Amygdala (tissue), 56 donors: ENCODE measurements at places on chromosomes 16 and 17.

DNA sequence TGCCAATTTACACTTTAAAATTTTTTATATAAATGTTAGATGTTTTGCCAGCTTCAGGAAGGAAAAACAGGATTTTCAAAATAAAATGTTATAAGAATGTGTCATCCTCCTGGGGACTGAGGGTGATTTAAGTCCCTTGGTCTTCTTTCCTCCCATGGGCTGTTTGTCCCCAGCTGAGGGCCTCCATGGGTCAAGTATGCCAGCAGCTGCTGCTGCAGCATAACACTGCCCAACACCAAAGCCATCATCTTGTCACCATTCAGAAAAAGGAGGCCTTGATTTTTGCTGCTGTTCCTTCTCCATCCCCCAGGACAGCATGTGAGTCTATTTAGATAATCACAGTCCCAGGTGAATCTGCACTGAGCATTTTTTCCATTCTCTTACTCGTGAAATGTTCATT is 188.5 kb downstream of the LGALS9B start:
- DNase-seq: no peak

GRCh38 chr16:83772806-83773205 is 35.0 kb upstream of the HSBP1 start:
- DNase-seq: no peak

DNA sequence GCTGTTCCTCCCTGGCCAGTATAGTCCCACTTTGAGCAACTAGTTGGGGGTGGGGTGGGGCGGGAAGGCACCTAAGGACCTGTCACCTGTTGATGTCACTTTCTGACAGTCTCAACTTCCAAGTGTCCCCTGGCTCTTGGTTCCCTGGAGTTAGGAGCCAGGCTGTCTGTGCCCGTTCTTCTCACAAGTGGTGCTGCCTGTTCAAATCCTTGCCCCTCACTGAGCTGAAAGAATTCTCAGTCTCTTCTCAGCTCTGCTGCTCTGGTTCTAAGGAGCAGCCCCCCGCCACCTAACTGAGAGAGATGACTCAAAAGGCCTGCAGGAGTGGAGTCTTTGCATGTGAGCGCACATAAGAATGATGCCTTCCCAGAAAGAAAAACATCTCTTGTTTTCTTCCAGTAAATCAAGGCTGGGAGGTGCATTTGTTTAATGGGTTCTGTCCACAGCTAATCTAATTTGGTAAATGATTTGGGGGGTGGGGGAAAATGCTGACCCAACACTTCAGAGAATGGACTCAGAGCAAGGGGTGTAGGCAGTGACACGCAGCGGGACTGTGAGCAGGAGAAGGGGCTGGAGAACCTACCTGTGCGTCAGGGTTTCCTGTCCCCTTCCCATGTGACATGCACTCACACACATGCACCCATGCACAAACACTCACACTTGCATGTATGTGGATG is 78.2 kb upstream of the NLRP1 start:
- no peak for DNase-seq

DNA sequence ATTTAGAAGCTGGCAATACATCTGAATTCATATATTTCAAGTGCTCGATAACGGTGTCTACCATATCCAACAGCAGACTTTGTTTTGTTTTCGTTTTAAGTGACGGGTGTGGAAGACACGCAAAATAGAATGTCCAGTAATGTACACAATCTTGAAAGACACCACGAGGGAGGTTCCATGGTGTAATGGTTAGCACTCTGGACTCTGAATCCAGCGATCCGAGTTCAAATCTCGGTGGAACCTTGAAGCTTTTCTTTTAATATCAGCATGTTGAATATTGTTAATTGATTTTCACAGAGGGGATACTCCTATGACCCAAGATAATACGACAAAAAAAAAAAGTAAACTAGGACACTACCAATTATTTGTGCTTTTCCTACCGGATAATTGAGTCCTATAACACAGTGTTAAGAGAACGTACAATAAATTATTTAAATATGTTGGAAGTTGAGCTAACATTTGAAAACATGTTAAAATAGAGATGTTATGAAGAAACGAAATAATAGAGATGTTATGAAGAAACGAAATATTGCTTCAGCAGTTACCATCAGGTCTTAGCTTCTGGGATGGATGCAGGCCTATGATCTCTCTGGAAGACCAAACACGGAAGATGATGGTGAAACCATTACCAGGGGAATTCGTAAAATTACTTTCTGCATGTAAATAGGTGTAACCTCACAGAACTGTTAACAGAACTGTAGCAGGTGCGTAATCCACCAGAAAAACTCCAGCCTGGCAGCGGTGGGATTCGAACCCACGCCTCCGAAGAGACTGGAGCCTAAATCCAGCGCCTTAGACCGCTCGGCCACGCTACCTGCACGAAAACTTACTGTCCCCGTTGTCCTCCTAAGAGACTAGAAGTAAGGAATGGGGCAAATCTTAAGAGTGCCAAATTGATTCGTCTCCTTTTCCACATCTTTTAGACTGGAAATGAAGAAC is 1.5 kb upstream of the ALOXE3 start:
- DNase-seq: peak; percentile 64

GRCh38 chr17:2075336-2076086 is 20.6 kb downstream of the HIC1 start:
- DNase-seq: no peak

GRCh38 chr17:16929757-16930520 is 42.0 kb downstream of the TNFRSF13B start:
- DNase-seq: no peak

DNA sequence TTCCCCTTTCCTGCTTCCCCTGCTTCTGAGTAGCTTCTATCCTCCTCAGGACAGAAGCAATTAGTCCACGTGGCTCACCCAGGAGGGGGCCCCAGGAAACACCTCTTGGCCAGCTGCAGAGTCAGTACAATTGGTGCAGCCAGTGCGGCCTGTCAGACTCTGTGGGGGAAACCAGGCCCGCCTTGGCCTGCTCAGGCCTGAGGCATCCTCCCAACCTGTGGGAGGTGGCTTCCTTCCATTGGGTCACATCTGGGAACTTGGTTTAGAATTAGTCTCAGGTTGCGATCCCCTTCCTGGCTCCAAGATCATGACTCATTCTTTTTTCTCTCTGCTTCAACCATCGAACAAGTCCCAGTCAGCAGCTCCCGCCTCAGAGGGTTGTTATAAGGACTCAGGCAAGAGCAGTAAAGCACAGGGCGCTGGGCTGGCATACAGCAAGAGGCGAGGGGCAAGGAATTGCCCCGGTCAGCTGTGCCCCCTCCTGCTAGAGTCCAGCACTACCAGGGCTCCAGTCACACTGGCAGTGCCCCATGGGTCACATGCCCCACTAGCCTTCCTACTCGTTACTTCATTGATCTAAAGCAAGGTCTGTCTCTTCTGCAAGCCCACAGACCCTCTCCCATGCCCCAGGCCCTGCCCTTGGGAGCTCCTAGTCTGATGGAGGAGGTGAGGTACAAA is 8.1 kb upstream of the EPX start:
- no peak for DNase-seq

GRCh38 chr17:80439499-80439898 is 24.5 kb downstream of the ENDOV start:
- no peak for DNase-seq

GRCh38 chr17:59512844-59513385 is 52.5 kb upstream of the DHX40 start:
- DNase-seq: no peak

- no peak for DNase-seq
Observed at GRCh38 chr16:88651276-88651988, 579 bp upstream of the CYBA start.

DNA sequence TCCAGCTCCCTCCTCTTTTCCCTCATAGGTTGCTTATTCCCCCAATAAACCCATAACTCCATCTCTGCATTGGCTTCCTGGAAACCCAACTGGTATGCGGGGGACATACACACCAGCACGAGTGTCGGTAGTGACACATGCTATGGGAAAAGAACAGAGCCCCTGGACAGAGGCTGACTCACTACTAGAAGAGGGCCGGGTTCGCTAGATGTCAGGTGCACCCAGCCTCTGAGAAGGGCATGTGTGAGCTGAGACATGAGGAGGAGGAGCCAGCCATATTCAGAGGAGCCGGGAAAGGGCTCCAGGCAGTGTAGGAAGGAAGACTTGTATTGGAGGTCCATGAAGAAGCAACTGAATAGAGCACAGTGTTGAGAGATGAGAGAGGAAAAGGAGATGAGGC is 241.1 kb downstream of the SOX9 start:
- DNase-seq: no peak

DNA sequence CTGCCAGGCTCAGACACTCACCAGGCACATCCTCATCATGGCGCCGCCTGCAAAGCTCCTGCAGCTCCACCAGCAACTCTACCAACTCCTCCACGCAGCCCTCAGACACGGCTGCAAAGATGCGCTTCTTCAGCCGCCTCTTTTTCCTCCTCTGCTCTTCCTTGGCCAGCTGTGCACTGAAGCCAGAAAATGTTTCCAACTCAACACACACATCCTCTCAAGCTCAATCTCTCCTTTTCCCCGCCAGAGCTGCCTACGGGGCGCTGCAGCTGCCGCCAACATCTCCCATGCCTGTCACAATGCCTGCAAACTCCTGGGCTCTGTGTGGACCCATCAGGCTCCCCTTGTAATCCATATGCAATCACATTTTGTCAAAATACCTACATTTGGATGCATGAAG is 14.2 kb downstream of the TRPV3 start:
- no peak for DNase-seq

GRCh38 chr17:41962768-41963434 is 3.7 kb upstream of the CNP start:
- peak; percentile 28 for DNase-seq

DNA sequence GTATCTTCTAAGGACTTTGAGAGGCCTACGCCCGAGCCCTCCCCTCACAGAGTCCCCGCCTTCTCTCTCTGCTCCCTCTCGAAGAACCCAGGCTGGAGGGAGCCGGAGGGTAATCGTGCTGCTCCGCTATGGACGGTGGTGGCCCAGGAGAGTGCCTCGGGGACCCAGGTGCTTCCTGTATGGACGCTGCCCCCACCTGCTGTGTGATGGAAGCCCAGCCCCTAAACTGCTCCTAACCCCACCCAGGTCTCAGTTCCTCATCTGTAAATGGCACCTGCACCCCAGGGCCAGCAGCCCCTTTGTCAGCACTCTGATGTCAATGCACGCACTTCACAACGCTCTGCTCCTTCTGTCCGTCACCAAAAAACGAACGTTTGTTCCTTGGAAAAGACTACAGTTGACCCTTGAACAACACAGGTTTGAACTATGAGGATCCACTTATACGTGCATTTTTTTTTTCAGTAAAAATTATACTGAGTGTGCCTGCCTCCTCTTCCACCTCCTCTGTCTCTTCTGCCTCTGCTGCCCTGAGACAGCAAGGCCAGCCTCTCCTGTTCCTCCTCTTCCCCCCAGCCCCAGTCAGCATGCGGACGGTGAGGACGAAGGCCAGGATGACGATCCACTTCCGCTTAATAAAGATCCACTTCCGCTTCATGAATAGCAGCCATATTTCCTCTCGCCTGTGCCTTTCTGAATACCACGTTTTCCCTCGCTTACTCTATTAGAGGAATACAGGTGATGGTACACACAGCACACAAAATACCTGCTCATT is 118.3 kb downstream of the BANP start:
- DNase-seq: no peak

- DNase-seq: no peak
Observed at GRCh38 chr16:55475919-55476318, 3.1 kb upstream of the MMP2 start.

DNA sequence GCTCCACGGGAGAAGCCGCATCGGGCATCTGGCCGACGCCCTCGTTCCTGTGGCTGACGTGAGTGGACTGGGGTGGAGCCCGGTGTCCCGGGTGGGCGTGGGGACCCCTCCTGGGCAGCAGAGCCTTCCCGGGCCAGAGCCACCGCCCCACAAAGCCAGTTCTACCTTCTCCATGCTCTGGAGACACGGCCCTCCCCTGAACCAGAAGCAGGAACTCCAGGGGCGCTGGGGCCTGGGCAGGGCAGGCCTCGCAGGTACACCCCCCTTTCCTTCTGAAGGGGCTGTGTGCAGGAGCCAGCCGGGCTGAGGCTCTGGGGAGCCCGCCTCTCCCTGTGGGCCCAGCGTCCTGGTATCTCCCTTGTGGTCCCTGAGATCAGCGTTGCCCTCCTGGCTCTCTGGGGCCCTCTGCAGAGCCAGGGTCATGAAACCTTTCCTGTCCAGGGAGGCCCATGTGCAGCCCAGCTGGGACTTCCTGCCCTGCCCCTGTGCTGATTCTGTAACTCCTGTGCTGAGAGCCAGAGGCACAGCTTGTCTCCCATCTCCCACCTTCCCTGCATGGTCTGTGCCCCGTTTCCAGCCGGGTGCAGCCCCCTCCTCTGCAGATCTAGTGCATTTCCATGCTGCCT is 6.5 kb downstream of the PIGQ start:
- no peak for DNase-seq

DNA sequence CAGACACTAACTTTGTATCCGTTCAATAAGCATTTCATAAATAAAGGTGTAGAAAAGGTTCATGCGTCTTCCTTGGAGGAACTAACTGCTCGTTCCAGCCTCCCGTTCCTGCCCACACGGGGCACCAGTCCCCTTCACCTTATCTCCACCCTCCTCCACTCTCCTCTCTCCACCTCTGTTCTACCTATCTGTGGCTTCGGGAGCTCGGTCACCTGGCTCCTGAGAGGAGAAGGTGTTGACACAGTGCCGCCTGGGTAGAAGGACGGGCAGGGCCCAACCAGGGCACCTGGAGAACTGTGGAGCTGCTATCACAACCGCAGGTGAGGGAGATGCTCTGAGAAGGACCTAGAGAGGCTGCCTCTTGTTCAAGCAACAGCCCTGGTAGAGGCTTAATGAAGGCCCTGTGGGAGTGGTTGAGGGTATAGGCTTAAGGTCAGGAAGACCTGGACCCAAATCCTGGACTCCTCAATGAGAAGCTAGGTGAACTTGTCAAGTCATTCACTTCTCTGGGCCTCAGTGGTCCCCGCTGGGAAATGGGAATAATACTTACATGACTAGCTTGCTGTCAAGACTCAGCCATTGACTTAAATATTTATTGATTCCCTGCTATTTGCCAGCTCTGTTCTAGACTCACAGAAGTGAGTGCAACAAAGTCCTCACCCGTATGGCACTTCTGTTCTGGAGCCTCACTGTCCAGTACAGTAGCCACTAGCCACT is 9.6 kb upstream of the MINK1 start:
- DNase-seq: no peak

- DNase-seq: no peak
Observed at GRCh38 chr16:1708768-1709180, 2.8 kb downstream of the MAPK8IP3 start.

- no peak for DNase-seq
Observed at GRCh38 chr17:20089756-20090547, 80.8 kb downstream of the SPECC1 start.
